ENCODE measurements at places on chromosomes 4 and X. TPM values are rescaled to one million over a fixed set of nuclear protein-coding genes. Genes with fewer than 3 reads are reported as not detected.

- H3K27me3 ChIP-seq, result no peaks in the 10 kb centered on the region
- H3K27ac ChIP-seq, result peak overlapping the region; percentile 67
- peak overlapping the region; percentile 85 for H3K4me3 ChIP-seq
- no peaks in the 10 kb centered on the region for H3K36me3 ChIP-seq
- H3K4me1 ChIP-seq, result peaks cover 7% of the 10 kb centered on the region
Measured at GRCh38 chrX:40152741-40153344, 55.1 kb upstream of the BCOR start.

- H3K4me1 ChIP-seq, result peaks cover 16% of the 10 kb centered on the region
- H3K27ac ChIP-seq, result no peak overlapping the region
- H3K36me3 ChIP-seq, result no peaks in the 10 kb centered on the region
- DNase-seq, result no peak
- peaks cover 73% of the 10 kb centered on the region for H3K27me3 ChIP-seq
Measured at GRCh38 chr4:127781300-127782024, 660 bp upstream of the HSPA4L start.

STOX2 gene
- total RNA-seq, result not detected

INTU gene
- total RNA-seq, result 0.17 TPM

CPLX1 gene
- total RNA-seq, result 5.0 TPM

FTHL17 gene
- not detected for total RNA-seq

YY2 gene
- total RNA-seq, result 1.4 TPM

Measured in activated naive CD8-positive, alpha-beta T cell treated with anti-CD3 and anti-CD28 coated beads, Interleukin-2, amount 10 ng/mL, durations not matched to agents 7 days and 5 days (primary cell).